ENCODE measurements at places on chromosomes 2 and 18.

- DNase-seq = no peak
Observed at GRCh38 chr2:189213250-189213649, 33.7 kb upstream of the COL5A2 start.

DNA sequence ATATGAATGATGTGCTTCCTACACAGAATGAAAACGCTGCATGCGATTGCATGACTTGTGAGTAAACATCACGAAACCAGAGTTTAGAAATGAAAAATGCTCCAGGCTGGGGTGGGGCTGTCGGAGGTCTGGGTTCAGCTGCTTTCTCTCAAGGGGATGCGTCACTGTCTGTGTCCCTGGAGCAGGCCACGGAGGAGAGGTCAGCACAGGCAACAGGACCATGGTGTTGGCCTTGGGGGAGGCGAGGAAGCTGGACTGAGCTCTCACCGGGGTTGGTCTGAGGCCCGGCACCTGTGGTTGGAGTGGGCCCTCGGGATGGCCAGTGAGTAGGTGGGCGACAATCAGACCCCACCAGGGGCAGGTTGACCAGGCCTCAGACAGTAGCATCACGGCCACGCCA lies 89.0 kb upstream of the TMEM18 start:
- DNase-seq = no peak

DNA sequence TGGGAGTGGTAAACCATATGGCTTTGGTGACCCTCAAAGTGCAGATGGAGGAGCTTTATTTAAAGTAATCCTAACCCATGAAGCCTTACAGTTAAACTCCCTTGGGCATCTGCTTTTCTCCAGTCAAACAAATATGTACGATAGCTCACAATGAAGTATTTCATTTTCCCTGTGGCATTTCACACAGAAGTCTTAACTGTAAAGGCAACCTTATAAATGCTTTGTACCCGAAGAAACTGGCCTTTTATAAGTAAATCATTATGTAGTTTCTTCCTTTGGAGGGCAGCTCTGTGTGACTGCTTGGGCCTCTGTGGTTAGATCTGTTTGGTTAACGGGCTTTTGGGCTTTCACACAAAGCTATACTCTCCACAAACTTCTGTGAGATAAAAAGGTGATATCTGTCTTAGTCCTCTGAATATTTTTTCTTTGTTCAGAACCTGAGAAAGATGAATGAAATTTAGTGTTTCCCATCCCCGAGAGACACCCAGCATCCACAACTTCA lies 46.6 kb downstream of the SCN1A start:
- DNase-seq = no peak

DNA sequence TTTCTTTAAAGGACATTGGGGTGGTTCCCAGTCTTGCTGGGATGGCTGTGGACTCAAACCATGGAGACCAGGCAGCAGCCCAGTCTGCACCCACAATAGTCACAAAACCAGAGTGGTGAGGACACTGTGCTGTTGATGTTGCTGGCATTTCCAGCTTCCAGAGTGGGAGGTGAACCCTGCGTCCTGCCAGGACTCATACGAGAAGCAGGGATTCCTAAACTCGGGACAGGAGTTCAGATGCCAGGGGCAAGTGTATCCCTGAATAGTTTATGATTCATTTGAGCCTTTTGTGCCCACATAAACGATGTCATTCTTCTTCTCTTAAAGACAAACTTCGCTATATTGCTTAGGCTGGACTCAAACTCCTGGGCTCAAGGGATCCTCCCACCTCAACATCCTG lies 62.8 kb downstream of the TCF7L1 start:
- no peak for DNase-seq

DNA sequence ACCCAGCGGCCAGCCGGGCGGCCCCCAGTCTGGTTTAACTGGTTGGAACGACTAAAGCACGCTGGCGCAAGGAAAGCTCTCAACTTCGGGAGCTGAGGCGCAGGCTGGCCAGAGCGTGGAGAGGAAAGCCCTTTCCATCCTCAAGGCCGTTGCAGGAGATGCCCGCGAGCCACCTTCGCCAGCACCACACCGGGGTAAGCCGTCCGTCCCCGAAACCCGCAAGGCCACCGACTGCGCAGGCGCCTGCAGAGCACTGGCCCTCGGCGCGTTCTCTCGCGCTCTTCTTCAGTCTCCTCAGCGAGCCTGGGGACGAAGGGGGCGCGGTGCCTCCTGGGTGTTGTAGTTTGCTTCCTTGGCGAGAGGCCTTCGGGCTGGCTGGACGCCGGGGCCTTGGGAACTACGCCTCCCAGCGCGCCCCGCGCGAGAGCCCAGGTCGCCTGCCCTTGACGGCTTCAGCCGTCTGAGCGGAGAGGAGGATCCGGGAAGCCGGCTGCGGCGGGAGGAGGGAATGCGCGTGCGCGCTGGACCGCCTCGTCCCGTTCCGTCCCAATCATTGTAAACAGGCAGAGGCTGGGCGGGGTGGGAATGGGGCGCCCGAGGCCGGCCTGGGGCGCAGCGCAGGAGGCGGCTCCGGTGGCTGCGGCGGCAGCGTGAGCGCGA lies at the start of gene RALBP1:
Gene RALBP1, plus strand, starts transcription at position 531 of the 660 bp plus-strand sequence. CDS start 37,533 bp downstream, outside the sequence.
- DNase-seq = peak; percentile 99

DNA sequence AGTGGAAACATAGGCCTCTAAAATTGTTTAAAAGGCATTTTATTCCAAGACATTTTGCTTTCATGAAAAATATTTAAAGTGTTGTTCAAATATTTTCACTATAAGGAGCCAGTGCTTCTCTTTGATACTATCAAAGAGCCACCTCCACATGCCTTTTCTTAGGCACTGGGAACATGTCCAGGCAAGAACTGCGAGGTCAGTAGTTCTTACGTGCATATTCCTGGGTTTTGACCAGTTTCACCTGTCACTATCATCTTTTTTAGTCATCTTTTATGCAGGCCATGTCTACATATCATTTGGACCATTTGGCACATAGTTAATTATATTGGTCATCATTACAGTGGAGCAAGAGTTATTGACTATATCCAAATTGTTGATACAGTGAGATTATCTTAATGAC lies 195.3 kb downstream of the CCDC85A start:
- DNase-seq = no peak

- no peak for DNase-seq
Observed at GRCh38 chr2:238141541-238142318, 3.3 kb downstream of the KLHL30 start.

- no peak for DNase-seq
Observed at GRCh38 chr2:64317707-64318475, 136.1 kb upstream of the LGALSL start.

DNA sequence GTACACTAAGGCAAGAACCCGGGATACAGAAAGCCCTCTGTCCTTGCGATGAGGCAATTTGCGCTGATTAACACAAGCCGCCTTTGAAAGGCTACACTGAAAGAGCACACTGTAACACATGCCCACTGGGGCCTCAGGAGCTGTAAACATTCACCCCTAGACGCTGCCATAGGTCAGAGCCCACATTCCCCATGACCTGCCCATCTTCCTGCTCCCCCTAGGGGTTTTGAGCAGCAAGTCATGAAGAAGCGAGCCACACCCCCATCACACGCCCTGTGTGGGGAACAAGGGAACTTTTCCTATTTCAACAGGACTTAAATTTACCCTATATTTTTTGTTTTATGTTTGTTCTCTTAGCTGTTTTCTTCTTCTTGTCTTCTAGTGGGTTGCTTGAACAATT lies 47.8 kb upstream of the SLC4A10 start:
- DNase-seq = peak; percentile 43

- DNase-seq = no peak
Observed at GRCh38 chr2:241173557-241173956, 14.9 kb upstream of the ANO7 start.

- no peak for DNase-seq
Observed at GRCh38 chr2:60281730-60282129, 271.7 kb downstream of the BCL11A start.

DNA sequence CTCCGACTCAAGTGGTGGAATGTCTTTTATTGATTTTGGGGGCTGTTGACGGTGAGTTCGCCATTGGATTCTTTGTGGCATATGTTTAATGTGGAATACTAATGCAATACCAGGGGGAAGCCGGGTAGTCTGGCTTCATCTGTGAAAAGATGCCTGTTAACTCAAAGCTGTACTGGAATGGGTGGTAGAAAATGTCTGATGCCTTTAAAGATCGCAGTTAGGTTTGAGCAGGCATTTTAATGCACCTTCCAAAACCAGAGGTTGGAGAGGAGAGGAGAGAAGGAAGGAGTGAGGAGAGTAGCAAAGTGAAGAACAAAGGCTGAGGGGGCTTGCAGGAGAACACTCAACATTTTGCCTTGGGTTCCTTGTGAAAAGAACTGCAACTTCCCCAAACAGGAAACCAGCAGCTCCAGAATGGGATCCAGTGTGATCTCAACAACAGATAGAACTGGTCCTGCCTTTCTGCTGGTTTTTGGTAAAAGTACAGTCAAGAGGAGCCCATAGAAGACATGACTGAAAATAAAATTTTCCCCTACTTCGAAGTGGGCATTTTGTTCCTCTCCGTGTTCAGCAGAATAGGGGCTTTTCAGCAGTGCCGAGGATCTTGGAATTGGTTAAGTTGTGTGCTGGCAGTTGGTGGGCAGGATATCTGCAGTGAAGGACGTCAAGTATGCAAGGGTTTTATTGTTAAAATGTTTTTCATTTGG lies 1.5 kb downstream of the ZNF532 start:
- no peak for DNase-seq

DNA sequence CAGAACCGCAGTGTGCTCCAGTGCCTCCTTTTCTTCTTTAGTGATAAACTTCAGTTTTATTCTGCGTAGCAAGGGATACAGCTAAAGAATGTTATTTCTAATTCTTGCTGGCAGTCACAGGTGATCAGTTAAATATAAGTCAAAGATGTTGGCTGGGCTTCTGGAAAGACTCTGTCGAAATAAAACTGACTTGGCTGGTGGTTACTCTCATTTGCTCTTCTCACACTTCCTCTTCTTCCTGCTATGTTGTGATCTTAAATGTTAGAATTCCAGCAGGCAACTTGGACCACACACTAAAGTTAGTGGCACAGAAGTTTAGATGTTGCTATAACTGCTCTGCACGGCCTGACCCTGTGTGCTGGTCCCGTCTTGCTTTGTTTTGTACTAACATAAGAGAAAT lies 278.6 kb downstream of the CDH19 start:
- DNase-seq = no peak

- no peak for DNase-seq
Observed at GRCh38 chr18:9845256-9845655, 40.5 kb upstream of the TXNDC2 start.

- DNase-seq = peak; percentile 31
Observed at GRCh38 chr2:9972621-9973479, 21.4 kb downstream of the GRHL1 start.

DNA sequence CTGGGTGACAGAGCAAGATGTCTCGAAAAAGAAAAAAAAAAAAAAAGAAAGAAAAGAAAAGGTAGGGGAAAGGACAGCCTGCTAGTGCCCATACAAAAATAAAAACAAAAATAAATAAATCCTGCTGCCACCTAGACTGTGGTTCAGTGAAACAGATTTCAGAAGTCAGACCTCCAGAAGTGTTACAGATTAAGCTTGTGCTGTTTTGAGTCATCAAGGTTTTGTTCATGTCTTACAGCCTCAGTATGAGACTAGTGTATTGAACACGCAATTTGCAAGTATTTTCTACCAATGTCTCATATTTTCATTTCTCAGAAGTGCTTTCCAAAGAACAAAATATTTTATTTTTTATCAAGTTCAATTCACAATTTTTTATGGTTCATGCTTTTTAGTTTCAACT lies 720.4 kb upstream of the GYPC start:
- no peak for DNase-seq

- no peak for DNase-seq
Observed at GRCh38 chr18:4293337-4293736, 161.8 kb downstream of the DLGAP1 start.

- no peak for DNase-seq
Observed at GRCh38 chr18:12879840-12880540, 4.0 kb downstream of the PTPN2 start.

- DNase-seq = no peak
Observed at GRCh38 chr2:9330612-9331270, 92.6 kb downstream of the ITGB1BP1 start.

DNA sequence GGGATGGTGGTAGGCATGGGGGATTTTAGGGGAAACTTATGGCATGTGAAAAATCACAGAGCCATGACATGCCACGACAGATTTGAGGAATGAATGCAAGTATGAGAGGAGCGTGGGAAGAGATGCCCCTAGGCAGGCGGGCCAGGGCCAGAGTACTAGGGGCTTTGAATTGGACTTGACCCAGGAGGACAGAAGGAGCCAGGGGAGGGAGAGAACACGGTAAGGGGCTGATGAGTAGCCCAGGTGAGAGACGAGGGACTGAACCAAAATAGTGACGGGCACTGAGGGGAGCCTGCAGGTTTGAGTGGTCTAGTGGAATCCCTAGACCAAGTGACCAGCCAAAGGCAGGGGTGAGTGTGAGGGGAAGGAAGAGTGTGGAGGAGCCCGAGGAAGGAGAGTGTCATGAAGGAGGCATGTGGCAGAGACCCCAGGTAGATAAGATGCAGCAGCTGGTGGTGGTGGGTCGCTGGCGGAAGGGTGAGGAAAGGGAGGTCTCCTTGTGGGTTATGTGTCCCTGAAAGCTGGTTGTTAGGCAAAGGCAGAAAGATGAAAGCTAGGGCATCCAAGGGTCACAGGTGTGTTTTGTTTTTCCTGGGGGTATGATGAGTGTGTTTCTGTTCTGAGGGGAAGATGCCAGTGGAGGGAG lies 48.7 kb downstream of the ZBTB7C start:
- DNase-seq = no peak

- no peak for DNase-seq
Observed at GRCh38 chr2:120934574-120935338, 199.1 kb downstream of the GLI2 start.

DNA sequence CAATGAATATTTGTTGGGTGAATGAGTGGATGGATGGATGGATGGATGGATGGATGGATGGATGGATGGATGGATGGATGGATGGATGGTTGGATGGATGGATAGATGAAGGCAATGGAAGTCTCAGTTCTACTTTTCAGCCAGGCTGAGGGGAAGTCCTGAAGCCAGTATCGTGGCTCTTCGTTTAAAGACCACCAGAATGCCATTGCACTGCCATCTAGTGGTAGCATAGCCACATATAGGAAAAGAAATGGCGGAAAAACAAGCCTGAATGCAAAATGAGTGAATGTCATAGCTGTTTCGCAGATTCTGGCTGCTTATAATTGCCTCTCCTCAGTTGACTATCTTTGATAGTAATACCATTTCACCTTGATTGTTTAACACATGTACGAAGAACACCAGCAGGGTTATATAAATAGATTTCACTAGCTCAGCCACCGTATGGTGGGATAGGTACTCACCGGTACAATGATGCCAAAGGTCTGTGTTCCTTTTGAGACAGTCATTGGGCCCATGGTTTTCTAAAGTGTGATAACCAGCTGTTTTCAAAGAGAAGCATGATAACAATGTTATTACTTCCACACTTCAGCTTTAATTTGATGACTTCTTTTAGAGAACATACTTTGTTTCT lies 62.3 kb upstream of the GREB1L start:
- peak; percentile 66 for DNase-seq

- no peak for DNase-seq
Observed at GRCh38 chr2:3701071-3701470, 2.3 kb upstream of the DCDC2C start.

GRCh38 chr18:49073437-49073836 lies 122.7 kb upstream of the SMAD7 start:
- no peak for DNase-seq

Measured in activated CD4-positive, alpha-beta T cell treated with anti-CD3 and anti-CD28 coated beads for 36 hours (primary cell).